ENCODE measurements at places on chromosomes 5 and 9. TPM values are rescaled to one million over a fixed set of nuclear protein-coding genes. Genes with fewer than 3 reads are reported as not detected.

Gene SPAG8
- total RNA-seq: 11.1 TPM

Gene FCN1
- total RNA-seq: 65.0 TPM

Gene DMRT2
- 0.52 TPM for total RNA-seq

Gene PCDHA3
- total RNA-seq: 0.31 TPM

Gene GFRA3
- 0.57 TPM for total RNA-seq

Gene DMXL1
- 36.4 TPM for total RNA-seq

Measured in lung (tissue), 17 donors.